ENCODE measurements at places on chromosomes 13 and 19.
A peak's percentile ranks its signal among the peaks of the same experiment; 100 is the strongest.

DNA sequence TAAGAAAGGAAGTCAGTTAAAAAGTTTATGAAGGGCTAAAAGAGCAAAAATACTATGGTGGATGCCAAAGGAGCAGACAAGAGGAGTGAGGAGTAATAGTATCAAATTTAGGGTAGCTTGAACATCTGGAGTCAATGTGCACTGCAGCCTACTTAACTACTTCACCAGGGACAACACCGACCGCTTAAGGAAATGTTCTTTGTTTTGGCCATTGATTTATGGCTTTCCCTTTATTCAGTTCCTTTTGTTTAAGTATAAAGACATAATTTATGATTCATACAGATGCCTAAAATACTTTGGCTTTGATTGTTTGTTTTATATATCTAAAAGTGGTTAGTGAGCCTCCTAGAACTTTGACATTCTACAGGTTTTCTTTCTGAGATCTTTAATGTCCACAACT lies 276.3 kb upstream of the PRR20A start:
- DNase-seq: no peak

- DNase-seq: no peak
These were observed 463 bp upstream of the POMP start for GRCh38 chr13:28658539-28658795.

GRCh38 chr19:33947265-33947964 lies 150.7 kb downstream of the KCTD15 start:
- DNase-seq: no peak

GRCh38 chr19:10105509-10106099 lies 558 bp upstream of the PPAN start:
- no peak for DNase-seq

DNA sequence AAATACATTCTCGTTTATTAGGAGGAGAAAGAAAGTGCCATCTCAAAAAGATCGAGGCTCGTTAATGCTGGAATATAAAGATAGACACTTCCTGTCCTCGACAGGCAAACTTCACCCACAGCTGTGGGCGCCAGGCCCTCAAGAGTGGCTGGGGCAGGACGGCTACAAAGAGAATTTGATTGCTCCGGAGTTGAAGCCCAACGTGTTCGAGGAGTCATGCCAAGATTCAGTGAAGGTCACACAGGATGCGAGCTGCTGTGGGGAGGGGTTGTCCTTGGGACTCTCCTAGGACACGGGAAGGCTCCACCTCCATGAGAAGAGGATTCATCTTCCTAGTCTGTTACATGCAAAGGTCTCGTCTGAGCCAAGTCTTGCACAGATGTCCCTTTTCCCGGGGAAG lies 16.3 kb upstream of the PTPRS start:
- DNase-seq: no peak

DNA sequence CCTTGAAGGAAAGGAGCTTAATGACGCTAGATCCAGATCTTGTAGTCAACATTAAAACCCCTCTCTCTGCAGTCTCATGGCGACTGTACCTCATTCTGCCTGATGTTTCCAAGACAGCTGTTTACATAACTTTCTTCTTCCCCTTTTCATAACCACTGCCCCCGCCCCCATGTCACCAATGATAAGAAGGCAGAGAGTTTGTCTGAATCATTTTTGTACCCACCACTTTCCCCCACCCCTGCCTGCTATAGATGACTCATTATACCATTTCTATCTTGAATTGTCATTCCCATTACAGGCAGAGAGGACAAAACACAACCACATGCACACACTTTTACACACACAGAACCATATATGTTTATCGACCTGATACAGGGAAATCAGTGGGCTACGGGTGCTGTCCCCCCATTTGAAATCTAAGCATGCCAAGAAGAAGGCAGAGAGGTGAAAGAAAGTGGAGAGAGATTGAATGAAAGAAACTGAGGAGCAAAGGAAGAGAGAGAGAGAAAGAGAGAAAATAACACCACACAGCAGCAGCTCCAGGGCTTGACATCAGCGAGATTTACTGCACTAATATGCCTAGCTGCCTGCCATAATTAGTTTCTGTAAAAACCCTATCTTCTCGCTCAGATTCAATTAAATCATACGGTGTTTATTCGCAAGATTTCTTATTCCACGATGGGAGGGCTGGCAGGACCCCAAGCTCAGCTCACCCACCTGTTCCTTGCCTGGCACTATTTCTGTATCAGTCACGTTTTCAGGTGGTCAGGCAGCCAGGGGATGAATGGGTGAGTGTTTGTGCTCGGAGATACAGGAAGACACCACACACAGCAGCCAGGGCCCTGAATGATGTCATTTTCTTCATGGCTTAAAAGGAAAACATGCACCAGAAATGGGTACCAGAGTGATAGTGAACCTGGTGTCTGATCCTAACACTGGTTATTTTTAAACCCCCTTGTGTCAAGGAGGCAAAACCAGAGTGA lies 114.3 kb upstream of the SERP2 start:
- DNase-seq: peak; percentile 73

GRCh38 chr19:45922281-45922680 lies 7.7 kb upstream of the NANOS2 start:
- no peak for DNase-seq

DNA sequence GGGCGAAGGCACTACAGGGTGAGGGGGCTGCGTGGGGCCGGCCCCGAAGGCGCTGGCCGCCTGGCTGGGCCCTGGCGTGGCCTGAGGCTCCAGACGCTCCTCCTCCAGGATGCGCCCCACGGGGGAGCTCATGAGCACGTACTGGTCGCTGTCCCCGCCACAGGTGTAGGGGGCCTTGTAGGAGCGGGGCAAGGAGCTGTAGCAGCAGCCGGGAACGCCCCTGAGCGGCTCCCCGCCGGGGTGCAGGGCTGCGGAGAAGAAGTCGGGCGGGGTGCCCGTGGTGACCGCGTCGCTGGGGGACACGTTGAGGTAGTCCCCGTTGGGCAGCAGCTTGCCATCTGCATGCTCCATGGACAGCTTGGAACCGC lies 3.0 kb downstream of the IRS2 start:
- DNase-seq: no peak

DNA sequence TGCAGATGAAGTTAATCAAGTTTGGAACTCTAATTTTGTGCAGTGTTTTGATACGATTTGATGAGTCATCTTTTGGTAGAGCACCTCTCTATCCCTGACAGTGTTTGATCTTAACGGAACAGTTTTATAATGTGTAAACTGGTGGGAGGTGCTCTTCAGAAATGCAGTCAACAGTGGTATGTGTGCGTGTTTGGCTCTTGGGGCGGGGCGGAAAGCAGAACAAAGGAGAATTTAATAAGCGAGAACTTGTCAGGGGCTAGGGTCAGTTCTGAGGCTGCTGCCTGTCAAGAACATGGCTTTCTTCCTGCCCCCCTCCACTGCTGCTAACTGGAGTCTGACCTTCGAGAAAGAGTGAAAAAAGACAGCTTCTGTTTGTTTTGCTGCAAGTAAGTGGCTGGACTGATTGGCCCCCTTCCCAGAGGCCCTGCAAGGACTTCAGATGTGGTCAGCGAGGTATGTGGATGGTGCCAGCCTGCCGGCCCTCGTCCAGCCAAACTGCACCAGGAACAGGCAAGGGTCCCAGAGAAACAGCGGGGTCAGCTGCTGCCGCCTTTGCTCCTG lies 40.8 kb downstream of the BBC3 start:
- peak; percentile 75 for DNase-seq
